ENCODE measurements at places on chromosomes 13 and 19.

- H3K4me1 ChIP-seq, result peaks cover 13% of the 10 kb centered on the region
- H3K36me3 ChIP-seq, result no peaks in the 10 kb centered on the region
- no peak overlapping the region for H3K27ac ChIP-seq
- H3K27me3 ChIP-seq, result no peaks in the 10 kb centered on the region
- no peak for DNase-seq
Observed at GRCh38 chr19:56125806-56126590, 4.9 kb upstream of the ZNF787 start.

DNA sequence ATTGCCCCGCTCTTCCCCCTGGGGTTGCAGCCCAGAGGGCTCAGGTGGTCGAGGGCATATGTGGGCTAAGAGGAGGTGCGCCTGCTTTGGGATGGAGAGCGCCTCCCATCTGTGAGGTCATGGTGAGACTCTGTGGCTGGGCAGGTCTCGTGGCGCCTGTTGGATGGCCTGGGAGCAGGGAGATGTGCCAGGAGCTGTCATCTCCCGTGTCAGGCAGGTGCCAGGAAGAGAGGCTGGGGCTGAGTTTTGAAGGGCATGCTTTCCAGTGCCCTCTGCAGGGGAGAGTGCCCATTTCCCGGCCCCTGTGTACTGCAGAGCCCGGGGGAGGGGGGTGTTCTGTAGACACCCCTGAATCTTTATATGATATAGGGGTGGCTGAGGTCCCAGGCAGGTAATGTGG lies 2.8 kb downstream of the WTIP start:
- no peak for DNase-seq
- H3K36me3 ChIP-seq, result no peaks in the 10 kb centered on the region
- H3K4me1 ChIP-seq, result peaks cover 19% of the 10 kb centered on the region
- peak overlapping the region; percentile 47 for H3K4me3 ChIP-seq
- peaks cover 5% of the 10 kb centered on the region for H3K27me3 ChIP-seq
- H3K27ac ChIP-seq, result no peak overlapping the region

- H3K27me3 ChIP-seq, result no peaks in the 10 kb centered on the region
- no peak overlapping the region for H3K27ac ChIP-seq
- no peak for DNase-seq
- H3K4me3 ChIP-seq, result no peak overlapping the region
- no peaks in the 10 kb centered on the region for H3K4me1 ChIP-seq
Observed at GRCh38 chr13:19048381-19048780, 133.2 kb downstream of the TUBA3C start.

- H3K4me1 ChIP-seq, result no peaks in the 10 kb centered on the region
- no peaks in the 10 kb centered on the region for H3K36me3 ChIP-seq
- H3K4me3 ChIP-seq, result no peak overlapping the region
- H3K27ac ChIP-seq, result no peak overlapping the region
- no peak for DNase-seq
Observed at GRCh38 chr13:42707586-42707985, 73.8 kb upstream of the FAM216B start.

DNA sequence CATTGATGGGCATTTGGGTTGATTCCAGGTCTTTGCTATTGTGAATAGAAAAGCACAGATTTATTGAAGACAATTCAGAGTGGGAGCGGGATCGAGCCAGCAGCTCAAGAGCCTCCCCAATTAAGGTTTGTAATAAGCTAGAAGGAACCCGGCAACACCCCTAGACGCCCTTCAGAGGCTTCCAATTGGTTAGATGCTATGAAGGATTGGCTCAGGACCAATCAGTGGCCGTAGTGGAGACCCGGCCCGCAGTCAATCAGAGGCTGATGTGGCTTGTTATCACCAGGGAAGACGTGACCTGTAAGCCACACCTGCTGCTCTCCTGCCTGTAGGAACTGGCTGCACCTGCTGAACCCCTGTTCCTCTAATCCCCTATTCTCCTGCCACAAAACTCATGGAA lies 14.6 kb downstream of the SIGLEC11 start:
- H3K36me3 ChIP-seq, result no peaks in the 10 kb centered on the region
- H3K27me3 ChIP-seq, result peaks cover 11% of the 10 kb centered on the region
- DNase-seq, result no peak
- no peak overlapping the region for H3K4me3 ChIP-seq
- H3K4me1 ChIP-seq, result peaks cover 14% of the 10 kb centered on the region

DNA sequence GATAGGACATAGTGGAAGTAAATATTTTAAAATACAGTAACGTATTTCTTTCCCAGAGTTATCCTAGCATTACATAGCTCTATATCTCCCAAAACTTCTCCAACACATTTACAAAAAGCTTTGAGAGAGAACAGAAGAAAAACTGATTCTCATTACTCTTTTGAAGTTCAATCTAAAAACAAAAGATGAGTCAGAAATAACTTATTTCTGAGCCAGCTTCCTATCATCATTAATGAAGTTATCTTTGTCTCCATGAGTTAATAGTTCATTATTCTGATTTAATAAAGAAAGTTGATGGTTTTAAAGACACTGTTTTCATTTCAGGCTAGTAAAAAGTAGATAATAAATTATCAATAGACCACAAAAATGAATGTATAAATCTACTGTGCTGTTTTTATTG lies 446.7 kb upstream of the SPRY2 start:
- H3K27me3 ChIP-seq, result no peaks in the 10 kb centered on the region
- no peak overlapping the region for H3K27ac ChIP-seq
- no peak overlapping the region for H3K4me3 ChIP-seq
- no peak for DNase-seq
- no peaks in the 10 kb centered on the region for H3K36me3 ChIP-seq
- peaks cover 22% of the 10 kb centered on the region for H3K4me1 ChIP-seq

DNA sequence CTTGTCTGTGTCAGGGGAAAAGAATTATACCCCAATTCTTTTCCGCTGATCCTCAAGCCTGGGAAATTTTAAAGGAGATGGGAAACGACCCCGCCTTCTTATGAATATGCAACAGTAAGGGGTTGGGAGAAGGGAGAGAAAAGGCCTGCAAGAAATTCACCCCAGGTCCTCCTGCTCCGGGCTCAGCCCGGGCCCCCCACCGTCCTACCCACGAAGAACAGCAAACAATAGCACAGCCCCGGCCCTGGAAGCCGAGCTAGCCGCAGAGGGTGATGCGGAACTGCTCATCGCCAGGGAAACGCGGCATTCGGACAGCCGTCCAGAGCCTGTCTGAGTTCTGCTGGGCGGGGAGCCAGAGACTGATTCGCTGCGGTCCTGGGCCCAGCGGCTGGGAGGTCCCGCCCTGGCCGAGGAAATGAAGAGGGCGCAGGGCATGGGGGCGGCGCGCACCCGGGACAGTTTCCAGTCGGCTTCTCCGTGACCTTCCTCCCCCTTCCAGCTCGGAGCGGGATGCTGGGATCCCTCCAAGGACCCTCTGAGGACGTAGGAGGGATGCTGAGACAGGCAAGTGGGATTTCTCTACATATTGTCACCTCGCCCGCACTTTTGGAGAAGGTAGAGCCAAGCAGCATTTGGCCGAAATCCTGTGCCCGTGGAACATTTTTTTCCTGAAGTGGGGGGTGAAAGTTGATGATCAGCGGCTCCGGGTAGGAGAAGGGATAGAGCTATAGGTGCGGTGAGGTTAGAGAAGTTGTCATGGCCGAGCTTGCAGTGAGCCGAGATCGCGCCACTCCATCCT lies 82.3 kb upstream of the C1QTNF9B start:
- H3K27me3 ChIP-seq, result no peaks in the 10 kb centered on the region
- H3K36me3 ChIP-seq, result peaks cover 3% of the 10 kb centered on the region
- H3K27ac ChIP-seq, result peak overlapping the region; percentile 98
- DNase-seq, result peak; percentile 55
- H3K4me3 ChIP-seq, result peak overlapping the region; percentile 97
- H3K4me1 ChIP-seq, result peaks cover 53% of the 10 kb centered on the region

DNA sequence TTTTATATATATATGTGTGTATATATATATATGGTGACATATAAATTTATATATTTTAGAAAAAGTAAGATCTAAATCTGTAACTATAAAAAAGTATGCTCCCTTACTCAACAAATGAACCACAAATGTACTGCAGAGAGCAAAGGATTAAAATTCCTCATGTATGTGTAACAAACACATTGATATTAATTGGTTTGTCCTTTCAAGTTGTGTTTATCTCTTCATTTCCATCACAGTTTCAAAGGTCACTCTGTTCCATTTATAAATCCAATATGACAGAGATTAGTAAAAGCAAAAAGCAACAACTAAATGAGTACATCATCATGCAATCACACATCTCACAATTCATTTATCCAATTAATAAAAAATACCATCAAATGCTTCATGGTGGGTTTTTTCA lies 247.9 kb downstream of the DACH1 start:
- H3K4me3 ChIP-seq, result no peak overlapping the region
- peaks cover 15% of the 10 kb centered on the region for H3K4me1 ChIP-seq
- no peaks in the 10 kb centered on the region for H3K27me3 ChIP-seq
- no peak overlapping the region for H3K27ac ChIP-seq

DNA sequence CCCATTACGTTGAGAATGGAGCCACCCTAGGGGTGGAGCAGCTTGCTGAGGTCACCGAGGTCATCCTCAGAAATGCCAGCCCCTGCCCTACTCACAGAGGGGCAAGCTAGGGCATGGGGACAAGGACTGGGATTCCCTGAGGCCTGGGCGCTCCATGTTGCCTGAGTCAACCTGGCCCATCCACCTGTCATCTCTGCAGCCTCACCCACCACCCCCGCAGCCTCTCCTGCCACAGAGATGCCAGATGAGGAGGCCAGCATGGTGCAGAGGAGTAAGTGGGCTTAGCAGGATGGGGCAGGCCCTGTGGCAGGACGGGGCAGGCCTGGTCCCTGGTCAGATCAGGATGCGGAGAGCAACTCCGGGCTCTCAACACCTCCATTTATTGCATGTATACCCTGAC lies 9.5 kb downstream of the NKPD1 start:
- no peak overlapping the region for H3K27ac ChIP-seq
- DNase-seq, result no peak
- peaks cover 9% of the 10 kb centered on the region for H3K4me1 ChIP-seq
- peaks cover 32% of the 10 kb centered on the region for H3K27me3 ChIP-seq
- H3K4me3 ChIP-seq, result peak overlapping the region; percentile 74
- H3K36me3 ChIP-seq, result no peaks in the 10 kb centered on the region

DNA sequence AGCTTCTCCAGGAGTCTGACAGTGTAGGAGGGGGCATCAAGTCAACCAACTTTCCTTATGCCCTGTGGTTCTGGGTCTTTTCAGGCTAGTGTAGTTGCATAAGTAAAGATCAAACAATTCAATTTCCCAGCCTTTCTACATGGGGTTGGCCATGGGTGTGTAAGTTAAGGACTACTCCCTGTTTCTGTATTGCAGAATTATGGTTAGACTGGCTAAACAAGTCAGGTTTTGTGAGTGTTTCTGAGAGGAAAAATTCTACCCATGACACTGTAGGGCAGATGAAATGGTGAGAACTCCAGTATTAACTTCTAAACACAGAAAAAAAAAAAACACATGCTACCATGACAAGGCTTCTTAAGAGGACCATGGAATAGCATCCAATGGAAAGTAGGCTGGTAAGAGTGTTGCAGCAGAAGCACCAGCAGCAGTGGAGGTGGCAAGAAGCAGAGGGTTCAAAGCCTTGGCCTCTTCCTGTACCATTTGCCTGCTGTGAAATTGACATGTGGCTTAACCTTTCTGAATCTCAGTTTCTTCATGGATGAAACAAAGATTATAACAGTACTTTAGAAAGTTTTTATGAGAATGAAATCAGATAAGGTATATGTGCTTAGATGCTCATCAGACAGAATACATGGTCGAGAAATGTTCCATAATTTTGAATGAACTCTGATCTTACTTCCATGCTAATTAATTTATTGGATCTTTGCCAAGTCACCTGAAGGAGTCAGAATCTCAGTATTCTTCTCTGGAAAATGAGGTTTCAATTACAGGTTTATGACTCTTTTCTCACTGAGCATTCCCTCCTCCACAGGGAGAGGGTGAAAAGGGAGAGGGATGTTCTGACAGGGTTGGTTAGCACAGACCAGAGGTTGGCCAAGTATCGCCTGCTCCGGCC lies 11.4 kb upstream of the SCEL start:
- H3K4me3 ChIP-seq, result no peak overlapping the region
- no peak for DNase-seq
- no peaks in the 10 kb centered on the region for H3K36me3 ChIP-seq
- no peak overlapping the region for H3K27ac ChIP-seq
- H3K4me1 ChIP-seq, result no peaks in the 10 kb centered on the region

GRCh38 chr13:21550918-21551317 lies 53.1 kb downstream of the MICU2 start:
- no peak for DNase-seq
- H3K27me3 ChIP-seq, result no peaks in the 10 kb centered on the region
- peaks cover 27% of the 10 kb centered on the region for H3K36me3 ChIP-seq
- no peak overlapping the region for H3K27ac ChIP-seq
- no peak overlapping the region for H3K4me3 ChIP-seq

DNA sequence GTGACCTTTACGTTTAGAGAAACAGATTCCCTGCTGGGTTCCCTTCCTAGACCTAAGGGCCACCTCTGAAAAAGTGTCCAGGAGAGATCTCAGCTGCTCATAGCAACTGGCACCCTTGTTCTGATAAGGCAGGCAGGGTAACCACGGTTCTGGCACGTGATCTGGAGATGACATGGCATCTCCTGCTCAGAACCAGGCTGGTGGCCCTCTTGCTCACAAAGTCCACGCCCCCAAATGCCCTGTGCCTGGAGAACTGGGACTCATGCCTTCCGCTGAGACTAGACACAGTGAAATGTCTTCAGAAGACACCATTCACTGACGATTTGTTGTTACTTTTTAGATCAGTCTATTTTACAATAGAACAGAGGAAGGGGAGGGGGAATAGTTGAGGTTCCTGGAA lies 174.1 kb downstream of the ZNF536 start:
- H3K27me3 ChIP-seq, result no peaks in the 10 kb centered on the region
- peaks cover 18% of the 10 kb centered on the region for H3K4me1 ChIP-seq
- peaks cover 10% of the 10 kb centered on the region for H3K36me3 ChIP-seq
- no peak overlapping the region for H3K27ac ChIP-seq
- no peak for DNase-seq
- H3K4me3 ChIP-seq, result no peak overlapping the region

GRCh38 chr19:28827382-28827781 lies 385.6 kb downstream of the UQCRFS1 start:
- DNase-seq, result no peak
- no peak overlapping the region for H3K27ac ChIP-seq
- peaks cover 11% of the 10 kb centered on the region for H3K4me1 ChIP-seq
- H3K4me3 ChIP-seq, result no peak overlapping the region
- H3K36me3 ChIP-seq, result no peaks in the 10 kb centered on the region
- peaks cover 2% of the 10 kb centered on the region for H3K27me3 ChIP-seq

GRCh38 chr19:18293642-18294466 lies 12.4 kb upstream of the JUND start:
- DNase-seq, result no peak
- H3K27ac ChIP-seq, result peak overlapping the region; percentile 35
- no peaks in the 10 kb centered on the region for H3K36me3 ChIP-seq

GRCh38 chr19:6530386-6531162 lies at the start of gene TNFSF9:
Gene TNFSF9, plus strand, starts transcription at chr19:6531026. Its CDS starts 11 bp downstream, at chr19:6531037.
- peaks cover 39% of the 10 kb centered on the region for H3K4me1 ChIP-seq
- H3K36me3 ChIP-seq, result peaks cover 4% of the 10 kb centered on the region
- H3K27ac ChIP-seq, result peak within 1 kb of the TSS; percentile 84

All from neural crest cell (in vitro differentiated cells).